PC-9 (cell line): ENCODE measurements at places on chromosomes 7 and 10.

GRCh38 chr10:101875068-101875688 is 31.6 kb upstream of the KCNIP2 start:
- no peak for DNase-seq

DNA sequence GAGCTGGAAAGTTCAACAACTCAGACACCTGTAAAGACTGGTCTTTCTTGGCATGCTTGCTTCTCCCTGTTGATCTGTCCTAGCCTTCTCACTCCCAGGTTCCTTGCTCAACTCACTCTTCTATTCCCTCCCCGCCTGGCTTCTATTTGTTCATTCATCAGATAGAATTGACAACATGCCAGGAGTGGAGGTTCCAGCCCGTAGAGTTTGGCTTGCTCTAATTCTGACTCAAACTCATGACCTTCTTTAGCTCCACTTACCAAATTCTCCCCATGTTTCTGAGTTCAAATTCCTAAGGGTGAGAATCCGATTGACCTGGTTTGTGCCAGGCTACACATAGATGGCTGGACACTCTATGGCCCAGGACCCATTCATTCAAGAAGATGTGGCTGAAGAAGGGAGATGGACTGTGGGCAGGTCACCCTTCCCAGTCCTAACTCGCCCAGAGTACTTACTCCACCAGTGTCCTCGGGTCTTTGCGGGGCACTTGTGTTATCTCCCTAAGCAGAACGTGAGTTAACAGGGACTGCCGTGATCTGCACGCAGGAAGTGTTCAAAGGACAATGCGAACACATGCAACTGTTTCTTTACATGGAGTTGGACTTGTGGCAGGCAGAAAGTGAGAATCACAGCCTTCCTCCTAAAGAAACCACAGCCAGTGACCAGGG is 4.0 kb upstream of the TMEM236 start:
- no peak for DNase-seq

- no peak for DNase-seq
Observed at GRCh38 chr10:125325326-125325725, 165.0 kb upstream of the CTBP2 start.

GRCh38 chr7:36937754-36938563 is 213.7 kb upstream of the AOAH start:
- DNase-seq, result no peak

DNA sequence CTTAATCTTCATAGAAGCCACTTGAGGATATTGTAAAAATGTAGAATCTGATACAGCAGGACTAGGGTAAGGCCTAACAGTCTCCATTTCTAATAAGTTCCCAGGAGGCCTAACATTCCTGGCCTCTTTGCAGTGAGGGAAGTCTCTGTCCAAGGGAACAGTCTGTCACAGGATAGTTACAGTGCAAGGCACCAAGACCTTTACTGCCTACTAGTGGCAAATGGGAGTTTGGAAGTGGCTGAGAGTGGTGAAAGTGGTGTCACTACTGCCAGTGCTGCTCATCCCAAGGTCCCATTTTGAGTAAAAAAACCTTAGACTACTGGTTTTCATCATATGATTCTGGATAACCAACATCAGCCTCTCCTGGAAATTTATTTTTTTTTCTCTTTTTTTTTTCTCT is 619.5 kb upstream of the SEMA3D start:
- no peak for DNase-seq

GRCh38 chr10:34080485-34081346 is 734.4 kb downstream of the PARD3 start:
- no peak for DNase-seq
